ENCODE measurements at places on chromosomes 4 and X.
A peak's percentile ranks its signal among the peaks of the same experiment; 100 is the strongest.

GRCh38 chrX:150298841-150299551, 64.1 kb upstream of the MAMLD1 start:
- no peak for DNase-seq

DNA sequence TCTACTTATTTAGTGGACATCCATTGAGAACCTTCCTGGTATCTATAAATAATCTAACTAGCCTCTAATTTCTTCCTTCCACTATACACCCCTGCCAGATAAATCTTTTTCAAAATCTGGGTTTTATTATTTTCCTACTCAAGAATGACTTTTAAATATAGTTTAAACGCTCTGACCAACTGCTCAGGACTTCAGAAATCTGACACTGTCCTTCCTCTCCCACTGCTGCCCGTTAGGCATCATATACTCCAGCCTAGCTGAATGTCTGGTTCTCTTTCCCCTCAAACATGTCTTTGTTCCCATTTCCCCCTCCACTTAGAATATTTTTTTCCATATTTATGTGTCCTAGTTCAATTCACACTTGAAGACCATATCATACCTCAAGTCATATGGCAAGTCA, 35.2 kb upstream of the CBLL2 start:
- DNase-seq, result no peak

DNA sequence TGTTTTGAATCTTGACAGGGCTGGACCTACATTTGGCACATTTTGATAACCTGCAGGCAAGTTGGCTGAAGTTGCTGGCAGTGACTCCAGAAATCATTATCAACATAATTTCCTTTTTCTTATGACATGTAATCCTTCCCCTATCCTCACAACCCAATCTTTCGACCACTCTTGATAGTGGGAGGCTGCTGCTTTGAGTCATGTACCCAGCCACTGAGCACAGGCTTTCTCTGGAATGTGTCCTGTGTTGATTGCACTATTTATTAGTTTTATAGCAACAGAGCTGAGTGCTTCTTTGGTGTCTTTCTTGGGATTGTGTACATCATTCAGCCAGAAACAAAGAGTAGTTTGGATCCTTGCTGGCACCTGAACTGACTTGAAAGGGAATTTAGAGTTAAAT, 183.1 kb upstream of the LEF1 start:
- DNase-seq, result no peak

GRCh38 chrX:52870046-52870445, 2.2 kb upstream of the XAGE3 start:
- DNase-seq, result no peak

DNA sequence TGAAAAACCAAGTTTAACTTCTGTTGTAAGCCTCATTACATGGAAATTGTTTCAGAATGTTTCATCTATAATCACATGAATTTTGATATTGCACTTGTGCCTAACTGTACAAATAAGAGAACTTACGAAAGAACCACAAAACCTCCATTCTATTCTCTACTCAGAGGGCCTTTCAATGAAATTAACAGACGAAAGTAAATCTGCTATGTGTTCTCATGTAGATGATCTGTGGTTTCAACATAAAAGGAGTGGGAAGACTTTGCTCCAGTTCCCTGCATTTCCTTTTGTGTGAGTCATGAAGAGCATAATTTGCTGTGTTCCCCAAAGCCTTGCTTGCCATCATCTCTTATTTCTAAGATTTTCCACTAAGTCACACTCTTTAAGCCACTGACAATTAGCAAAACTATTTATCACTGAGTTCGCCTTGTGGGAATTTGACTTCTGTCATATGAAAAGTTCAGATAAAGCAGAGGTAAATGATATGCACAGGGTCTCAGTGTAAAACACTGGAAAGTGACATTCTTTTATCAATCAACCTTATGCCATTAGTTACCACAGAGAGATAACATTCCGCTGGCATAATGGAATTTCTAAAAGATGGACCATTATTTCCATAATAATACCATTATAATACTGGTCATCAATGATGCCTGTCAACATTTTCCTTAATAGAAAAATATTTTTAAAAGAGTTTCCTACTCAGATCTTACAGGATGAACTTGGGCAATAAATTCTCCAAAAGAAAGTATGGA, 329.8 kb downstream of the NR3C2 start:
- no peak for DNase-seq

GRCh38 chr4:139890816-139891215, 225.2 kb downstream of the MGST2 start:
- no peak for DNase-seq

DNA sequence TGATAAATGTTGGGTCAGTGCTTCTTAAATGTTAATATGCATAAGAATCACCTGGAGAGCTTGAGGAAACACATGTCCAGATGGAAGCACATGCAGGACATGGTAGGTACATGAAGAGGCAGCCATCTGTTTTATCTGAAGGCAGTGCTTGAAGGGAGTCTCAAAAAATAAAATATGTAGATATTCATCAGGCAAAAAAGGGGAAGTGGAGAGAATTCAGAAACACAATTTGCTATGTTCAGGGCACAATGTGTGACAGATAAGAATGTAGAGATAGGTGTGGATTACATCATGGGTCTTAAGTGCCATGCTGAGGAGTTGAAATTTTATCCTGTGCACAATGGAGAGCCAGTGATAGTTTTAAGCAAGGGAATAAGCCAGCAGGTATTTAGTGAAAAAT, 59.6 kb upstream of the CASK start:
- DNase-seq, result no peak

DNA sequence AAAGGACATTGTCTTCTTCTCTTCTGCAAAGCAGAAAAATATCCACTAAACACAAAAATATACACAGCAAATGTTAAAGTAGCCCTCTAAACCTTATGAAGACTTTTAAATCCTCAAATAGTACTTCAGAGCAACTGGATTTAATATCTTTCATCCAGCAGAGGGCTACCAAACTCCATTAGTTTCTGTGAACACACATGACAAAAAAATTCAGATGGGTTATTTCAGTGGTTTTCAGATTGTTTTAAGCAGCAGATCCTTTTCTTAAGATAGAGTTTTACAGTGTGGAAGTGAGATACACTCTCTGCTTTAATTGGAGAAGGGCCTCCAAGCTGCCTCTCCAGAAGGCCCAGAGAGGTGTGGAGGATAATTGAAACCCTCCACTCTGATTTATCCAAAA, 56.7 kb downstream of the ANK2 start:
- DNase-seq, result no peak

GRCh38 chrX:108332281-108332680, 105.9 kb downstream of the COL4A6 start:
- no peak for DNase-seq

DNA sequence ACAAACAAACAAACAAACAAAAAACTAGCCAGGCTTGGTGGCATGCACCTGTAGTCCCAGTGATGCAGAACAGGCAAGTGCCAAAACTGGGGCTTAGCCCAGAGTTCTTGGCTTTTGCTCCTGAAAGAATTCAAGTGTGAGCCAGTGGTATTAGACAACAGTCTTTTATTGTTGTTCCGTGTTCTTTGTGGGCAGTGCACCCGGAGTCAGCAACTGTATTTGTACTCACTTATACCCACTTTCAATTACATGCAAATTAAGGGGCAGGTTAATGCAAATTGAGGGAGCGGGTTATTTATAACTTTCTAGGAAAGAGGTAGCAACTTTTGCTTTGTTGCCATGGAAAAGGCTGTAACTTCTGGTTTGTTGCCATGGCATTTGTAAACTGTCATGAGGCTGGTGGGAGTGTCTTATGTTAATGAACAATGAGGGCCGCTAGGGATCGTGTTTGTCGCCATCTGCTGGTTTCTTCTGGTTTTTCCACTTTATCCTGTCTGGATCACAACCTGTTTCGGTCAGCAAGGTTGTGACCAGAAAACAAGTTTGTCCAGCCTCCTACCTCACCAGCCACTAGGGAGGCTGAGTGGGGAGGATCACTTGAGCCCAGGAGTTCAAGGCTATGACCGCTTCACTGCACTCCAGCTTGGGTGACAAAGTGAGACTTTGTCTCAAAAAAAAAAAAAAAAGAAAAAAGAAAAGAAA, 88.8 kb upstream of the ESX1 start:
- no peak for DNase-seq

GRCh38 chrX:22037911-22038537, 5.9 kb downstream of the PHEX start:
- DNase-seq, result no peak

DNA sequence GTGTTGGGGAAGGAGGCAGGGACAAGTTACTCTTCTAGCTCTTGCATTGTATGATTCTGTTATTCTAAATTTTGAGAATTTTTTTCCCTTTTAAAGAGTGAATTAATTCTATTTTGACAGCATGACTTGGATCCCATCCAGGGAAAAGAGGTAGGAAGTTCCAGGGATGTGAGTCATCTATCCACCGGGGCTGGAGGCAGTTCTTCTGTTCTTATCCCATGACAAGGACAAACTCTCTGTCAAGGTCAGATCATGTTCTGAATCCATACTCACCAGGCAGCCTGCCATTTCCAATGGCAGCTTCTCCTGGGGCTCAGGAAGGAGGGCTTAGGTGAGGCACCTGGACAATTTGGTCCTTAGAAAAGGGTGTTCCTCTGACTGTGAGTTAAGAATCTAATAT, 132.0 kb upstream of the MED14 start:
- no peak for DNase-seq

GRCh38 chr4:135282676-135283075, 1081.1 kb upstream of the PABPC4L start:
- DNase-seq, result no peak

GRCh38 chrX:106039920-106040319, 1.4 kb upstream of the SERPINA7 start:
- DNase-seq, result no peak

- no peak for DNase-seq
These were observed at the start of gene SHROOM4 for GRCh38 chrX:50813843-50814661. SHROOM4 (minus strand) TSS chrX:50814194; CDS start chrX:50814018, 176 bp downstream.

GRCh38 chr4:175371091-175371490, 441.0 kb downstream of the GPM6A start:
- DNase-seq, result no peak

GRCh38 chr4:13881892-13882291, 254.4 kb upstream of the BOD1L1 start:
- no peak for DNase-seq

GRCh38 chr4:99998062-99998867, 48.2 kb upstream of the H2AZ1 start:
- no peak for DNase-seq

- DNase-seq, result no peak
These were observed 16.8 kb upstream of the LAP3 start for GRCh38 chr4:17560065-17560673.

- DNase-seq, result no peak
These were observed 216.4 kb upstream of the HAND2 start for GRCh38 chr4:173746424-173746823.

GRCh38 chr4:22343606-22344005, 172.3 kb downstream of the ADGRA3 start:
- no peak for DNase-seq

DNA sequence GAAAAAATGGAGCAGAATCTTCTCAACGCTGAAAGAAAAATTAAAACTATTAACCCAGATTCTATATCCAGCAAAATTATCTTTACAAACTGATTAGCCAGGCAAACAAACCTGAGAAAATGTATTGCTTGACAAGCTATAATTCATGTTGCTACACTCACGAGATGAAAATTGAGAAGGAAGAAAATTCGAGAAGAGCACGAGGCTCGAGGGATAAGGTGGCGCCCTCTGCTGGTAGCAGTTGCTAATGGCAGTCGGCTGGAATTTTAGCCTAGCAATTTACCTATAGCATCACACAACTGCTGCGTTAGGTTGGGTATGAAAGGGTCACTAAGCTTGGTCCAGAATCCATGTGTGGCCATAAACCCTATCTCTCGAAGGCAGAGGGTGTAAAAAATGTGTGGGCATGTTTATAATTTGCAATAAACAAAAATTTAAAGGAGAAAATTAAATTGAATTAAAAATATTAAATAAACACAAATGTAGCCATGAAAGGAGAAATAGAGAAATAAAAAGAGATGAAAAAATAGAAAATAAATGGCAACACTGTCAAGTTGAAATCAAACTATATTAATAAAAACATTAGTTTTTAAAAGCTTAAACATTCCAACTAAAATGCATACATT, 126.6 kb downstream of the PPP4R3C start:
- peak; percentile 4 for DNase-seq
